ENCODE measurements at places on chromosomes 1 and 21.

DNA sequence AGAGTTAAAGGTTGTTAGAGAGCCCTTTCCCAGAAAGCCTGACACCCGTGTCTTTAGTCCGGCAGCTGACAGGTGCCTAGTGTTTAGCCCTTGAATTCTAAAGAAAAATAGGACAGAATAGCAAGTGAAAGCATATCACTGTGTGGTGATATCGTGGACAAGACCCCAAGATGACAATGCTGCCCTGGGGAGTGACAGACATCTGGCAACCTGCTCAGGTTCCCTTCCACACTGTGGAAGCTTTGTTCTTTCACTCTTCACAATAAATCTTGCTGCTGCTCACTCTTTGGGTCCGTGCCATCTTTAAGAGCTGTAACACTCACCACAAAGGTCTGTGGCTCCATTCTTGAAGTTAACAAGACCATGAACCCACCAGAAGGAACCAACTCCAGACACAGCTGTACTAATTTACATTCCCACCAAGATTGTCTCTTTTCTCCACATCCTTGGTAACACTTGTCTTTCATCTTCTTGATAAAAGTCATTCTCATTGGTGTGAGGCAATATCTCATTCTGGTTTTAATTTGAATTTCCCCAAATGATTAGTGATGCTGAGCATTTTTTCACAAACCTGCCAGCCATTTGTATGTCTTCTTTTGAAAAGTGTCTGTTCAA is 107.6 kb upstream of the SGIP1 start:
- DNase-seq = no peak

DNA sequence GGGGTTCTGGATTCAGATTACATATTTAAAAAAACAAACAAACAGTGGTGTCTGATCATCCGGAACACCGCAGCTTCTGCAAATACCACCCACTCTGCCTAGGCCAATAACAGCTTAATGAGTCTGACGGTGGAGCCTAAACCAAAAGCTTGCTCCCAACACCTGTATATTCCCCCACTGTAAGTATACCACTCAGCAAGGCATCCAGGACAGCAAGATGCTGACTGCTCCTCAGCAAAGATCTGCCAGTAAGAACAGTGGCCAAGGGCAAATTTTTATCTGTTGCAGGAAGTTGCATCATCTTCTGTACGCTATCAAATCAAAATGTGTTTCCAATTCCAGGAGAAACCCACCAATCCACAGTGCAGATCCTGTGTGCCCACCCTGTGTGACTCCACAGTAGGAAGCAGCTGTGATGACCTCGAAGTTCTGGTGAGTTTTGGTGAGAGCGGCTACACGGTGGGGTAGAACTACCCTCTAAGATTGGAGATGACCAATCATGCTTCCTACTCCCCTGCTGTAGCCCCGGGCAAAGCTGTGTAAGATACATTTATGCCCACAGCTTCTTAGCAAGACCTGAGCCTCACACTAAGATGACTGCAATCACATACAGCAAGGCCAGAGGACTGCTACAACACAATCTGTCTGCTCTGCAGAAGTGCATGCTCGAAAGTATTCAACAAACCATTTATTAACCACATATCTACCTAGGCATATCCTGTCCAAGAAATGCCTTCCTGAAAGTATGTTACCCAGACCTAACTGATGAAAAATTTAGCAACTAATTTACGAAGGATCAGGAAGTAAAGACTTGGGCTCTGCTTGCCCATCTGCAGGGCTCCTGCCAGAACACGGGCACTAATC is 30.5 kb downstream of the SIPA1L2 start:
- DNase-seq = no peak

DNA sequence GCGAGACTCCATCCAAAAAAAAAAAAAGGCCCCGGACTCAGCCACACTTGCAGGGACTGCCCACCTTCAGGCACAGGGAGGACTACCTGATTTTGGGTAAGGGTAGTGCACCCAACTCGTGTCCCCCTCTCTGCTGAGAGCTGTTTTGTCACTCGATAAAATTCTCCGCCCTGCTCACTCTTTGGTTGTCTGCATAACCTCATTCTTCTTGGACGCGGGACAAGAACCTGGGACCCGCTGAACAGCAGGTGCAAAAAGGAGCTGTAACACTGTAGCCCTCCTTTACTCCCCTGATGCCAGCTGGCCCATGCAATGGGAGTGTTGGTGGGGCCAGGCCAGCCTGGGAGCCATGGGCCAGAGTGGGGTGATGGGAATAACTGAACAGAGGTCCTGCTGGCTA is 10.6 kb downstream of the S100B start:
- no peak for DNase-seq

GRCh38 chr1:178438432-178438831 is 58.3 kb downstream of the CLEC20A start:
- no peak for DNase-seq

GRCh38 chr1:241990040-241990439 is 8.9 kb downstream of the MAP1LC3C start:
- peak; percentile 96 for DNase-seq

GRCh38 chr1:231676487-231676886 is 49.9 kb downstream of the DISC1 start:
- no peak for DNase-seq

DNA sequence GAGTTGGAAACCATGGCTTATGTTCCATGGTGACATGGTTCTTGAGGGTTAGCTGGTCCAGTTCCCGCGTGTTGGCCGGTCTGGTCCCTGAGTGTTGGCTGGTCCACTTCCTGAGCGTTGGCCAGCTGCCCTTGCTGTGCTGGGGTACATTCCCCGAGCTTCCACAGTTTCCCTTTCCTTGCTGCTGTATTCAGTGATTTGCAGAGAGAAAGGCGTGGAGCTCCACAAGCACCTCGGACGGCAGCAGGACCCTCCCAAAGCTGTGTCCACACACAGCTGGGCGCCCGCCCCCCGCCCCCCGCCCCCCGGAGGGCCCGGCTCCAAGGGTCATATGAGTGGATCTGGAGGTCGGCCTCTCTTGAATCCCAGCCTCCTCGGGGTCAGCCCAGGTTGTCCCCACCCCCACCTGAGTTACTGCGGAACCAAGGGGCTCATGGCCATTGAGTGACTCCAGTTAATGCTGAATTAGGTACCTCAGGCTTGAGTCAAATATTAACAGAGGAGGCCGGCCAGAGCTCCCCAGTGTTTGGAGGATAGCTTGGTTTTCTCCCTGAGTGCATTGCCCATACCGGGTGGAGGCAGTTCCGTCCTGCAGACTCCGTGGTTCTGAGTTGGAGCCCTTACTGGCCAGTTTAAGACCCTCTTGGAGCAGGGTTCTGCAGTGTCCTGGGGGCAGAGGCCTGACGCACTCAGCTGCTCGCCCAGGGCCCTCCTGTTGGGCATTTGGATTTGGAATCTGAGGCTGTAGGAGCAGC is 18.4 kb downstream of the COL18A1 start:
- DNase-seq = no peak

- DNase-seq = no peak
Measured at GRCh38 chr1:226738421-226738994, 574 bp downstream of the ITPKB start.

- peak; percentile 25 for DNase-seq
Measured at GRCh38 chr1:7538033-7538432, 233.1 kb upstream of the VAMP3 start.

- no peak for DNase-seq
Measured at GRCh38 chr1:19577561-19577960, 66.5 kb upstream of the NBL1 start.

DNA sequence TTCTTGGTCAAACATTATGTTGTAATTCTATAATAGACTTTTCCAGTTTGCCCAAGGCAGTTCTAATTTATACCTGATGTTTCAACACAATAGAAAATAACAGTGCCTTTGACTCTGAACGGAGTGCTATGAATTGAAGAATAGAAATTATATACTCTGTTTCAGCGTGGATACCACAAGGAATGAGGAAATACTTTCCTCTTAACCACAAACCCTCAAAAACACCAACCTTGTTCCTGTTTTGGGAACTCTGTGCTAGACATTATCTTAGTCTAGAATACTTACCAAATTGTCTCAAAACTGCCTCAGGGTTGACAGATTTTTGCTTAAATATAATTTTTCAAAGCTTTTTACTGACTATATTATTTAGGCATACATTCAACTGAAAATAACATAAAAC is 1629.3 kb downstream of the MRPL39 start:
- no peak for DNase-seq

DNA sequence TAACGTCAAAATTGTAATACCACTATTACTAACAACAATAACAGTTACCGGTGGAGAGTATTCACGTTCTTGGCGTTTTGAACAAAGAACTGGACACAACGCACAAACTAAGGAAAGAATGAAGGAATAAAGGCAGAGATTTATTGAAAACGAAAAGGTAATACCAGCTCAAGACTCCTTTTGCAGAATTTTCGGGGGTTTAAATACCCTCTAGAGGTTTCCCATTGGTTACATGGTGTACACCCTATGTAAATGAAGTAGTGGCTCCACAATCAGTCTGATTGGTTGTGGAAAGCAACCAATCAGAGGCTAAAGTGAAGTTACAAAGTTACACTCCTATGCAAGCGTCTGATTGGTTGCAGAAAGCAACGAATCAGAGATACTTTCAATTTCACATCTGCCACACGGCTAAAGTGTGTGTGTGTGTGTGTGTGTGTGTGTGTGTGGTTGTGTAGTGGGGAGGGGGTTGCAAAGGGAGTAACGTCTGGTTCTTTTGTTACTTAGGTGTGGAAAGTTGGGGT is 1.1 kb upstream of the GTF2B start:
- DNase-seq = peak; percentile 8

DNA sequence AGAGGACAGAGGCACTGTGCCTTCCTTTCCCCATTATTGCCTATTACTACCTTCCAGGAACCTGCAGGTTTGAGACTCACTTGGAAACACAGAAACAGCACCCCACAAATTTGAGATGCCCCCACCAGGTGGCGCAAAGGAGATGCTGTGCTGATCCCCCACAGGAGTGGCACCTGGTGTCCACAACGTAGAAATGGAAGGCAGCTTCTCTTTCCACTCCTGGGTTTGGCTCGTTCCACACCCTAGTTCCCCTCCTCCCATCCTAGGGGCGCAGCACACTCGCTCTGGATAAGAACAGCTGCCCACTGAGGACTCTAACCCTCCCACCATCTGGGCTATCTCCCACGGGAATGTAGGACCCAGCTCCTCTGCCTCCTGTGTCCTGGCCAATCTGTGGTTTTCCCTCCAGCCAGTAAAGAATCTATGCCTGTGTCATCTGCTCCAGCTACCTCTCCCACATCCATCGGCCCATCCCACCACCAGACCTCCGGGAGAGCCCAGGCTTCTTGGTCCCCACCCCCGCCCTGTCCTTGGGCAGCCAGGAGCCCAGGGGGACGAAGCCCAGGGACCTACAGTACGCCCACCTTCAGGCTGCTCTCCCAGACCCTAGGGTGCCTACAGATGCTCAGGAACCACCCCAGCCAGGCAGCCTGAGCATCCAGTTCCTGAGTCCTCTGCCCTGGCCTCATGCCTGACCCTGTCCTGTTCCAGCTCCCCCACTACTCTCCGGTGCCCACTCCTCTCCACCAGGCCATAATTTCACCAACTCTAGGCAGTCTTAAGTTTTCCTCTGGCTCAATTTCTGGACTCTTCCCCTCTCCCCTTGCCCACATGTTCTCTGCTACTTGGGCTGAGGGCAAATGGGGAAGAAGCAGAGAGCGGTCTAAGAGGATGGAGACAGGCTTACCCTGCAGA is 549 bp downstream of the THBS3 start:
- DNase-seq = peak; percentile 78

DNA sequence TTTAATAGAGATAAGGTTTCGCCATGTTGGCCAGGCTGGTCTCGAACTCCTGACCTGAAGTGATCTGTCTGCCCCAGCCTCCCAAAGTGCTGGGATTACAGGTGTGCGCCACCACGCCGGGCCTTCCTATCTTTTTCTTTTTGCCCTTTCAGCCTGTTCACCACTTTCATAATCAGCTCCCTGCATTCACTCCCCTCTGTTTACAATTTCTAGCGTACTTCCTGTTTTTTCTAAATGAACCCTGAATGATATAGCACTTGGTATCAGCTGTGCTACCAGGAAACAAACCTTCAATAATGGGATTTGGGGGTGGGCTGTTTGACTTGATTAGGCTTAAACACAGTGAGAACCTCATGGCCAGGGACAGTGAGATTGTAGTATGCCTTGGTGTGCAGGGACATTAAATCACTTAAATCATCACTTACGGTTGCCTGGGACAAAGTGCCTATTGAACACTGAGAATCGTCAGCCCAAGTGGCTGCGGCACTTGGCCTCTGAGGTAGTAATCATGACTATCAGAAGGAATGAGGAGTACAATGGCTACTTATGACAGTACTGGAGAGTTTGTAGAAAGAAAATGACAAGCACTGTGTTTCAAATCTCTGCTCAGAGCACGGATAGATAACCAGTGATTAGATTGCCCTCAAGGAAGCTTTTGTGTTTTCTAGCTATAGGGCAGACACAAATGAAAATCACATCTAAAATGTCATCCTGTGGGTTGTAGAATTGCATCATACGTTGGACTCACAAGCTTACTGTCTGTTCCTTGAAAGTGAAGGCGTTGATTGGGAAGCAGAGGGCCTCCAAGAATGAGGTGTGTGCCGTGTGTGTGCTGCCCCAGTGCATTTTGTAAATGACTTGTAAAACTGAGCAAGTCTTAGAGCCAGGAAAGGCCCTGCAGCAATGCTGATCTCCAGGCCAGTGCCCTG is 661.8 kb downstream of the MATN1 start:
- no peak for DNase-seq

- DNase-seq = peak; percentile 95
Measured at GRCh38 chr1:248823517-248824001, 2.2 kb downstream of the SH3BP5L start.

- DNase-seq = no peak
Measured at GRCh38 chr1:91054780-91055481, 33.1 kb upstream of the ZNF644 start.

DNA sequence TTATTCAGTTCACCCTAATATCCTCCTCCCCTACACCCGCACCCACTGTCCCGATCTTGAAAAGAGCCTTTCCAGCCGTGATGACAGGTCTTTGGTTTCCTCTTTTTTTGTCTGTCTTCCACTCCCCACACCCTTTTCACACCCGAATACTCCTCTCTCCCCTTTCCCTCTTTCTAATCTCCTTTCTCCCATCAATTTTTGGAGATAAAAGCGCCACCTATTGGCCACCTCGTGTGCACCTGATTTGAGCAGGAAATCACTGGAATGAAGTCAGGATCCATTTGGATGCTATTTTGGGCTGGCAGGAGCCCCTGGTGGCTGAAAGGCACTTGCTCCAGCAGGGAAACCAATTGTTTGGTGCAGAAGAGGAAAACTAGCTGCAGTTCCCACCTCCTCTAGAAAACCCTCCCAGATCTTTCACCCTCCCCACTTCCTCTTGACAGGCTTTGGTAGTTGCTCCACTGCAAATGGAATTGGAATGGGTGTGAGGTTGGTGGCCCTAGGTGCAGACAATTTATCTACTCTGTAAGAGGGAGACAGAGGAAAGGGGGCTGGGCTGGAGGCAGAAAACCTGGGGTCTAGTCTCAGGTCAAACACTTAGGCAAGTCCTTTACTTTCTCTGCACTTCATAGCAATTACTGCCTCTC is 8.4 kb downstream of the FOXE3 start:
- DNase-seq = peak; percentile 69

- no peak for DNase-seq
Measured at GRCh38 chr1:28822799-28823198, 10.8 kb downstream of the OPRD1 start.

- DNase-seq = no peak
Measured at GRCh38 chr1:85387781-85388180, 77.2 kb downstream of the DDAH1 start.
